ENCODE measurements at places on chromosomes 5 and 9.

DNA sequence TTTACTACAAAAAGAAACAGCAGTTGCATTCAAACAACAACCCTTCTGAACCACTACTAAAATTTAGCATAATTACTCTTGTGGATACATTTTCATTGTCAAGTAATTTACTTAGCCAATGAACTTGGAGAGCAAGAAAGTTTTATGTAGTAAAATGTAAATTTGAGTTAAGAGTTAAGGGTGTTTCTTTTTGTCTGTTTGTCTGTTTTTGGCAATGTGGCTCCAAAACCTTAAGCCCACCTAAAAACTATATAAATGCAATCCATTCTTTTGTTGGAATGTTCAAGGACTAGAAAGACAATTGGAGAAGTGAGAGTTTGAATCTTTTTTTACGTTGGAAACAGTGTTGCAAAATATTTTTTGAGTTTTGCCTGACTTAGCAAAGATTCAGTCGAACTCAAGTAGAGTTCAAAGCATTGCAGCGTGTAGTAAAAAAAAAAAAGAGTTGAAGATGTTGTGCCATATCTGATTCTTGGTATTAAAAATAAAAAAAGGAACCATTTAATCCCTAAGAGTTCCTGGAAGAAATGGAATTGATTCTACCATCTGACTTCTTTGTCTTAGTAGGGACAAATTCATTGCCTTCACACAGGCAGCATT, 867 bp downstream of the SYK start:
- no peak for DNase-seq

GRCh38 chr5:13957032-13957645, 12.7 kb upstream of the DNAH5 start:
- DNase-seq = peak; percentile 6

DNA sequence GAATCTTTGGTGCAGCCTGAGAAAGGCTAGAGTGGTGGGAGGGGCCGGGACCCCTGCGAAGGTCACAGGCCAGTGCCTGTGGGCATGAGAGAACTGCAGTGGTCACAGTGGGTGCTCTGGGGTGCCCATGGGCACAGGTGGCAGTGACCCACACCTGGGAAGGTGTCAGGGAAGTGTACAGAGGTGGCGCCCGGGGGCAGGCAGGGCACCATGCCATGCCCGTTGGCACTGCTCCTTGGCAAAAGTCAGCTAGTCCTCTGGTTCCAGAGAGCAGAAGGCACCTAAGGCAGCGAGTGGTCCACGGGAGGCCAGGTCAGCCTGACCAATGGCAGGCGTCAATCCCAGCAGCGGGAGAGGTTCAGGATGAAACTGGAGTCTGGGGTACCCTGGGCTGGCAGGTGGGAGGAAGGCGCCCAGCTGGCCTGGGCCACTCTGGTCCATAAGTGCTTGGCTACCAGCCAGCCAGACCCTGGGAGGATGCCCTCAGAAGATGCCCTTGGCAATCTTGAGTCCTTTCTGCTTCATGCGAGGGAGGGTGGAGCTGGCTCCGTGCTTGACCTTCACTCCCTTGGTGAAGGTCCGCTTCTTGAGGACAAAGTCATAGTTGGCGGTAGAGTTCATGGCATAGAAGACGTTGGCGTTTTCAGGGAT, 22.8 kb downstream of the RALGDS start:
- no peak for DNase-seq

DNA sequence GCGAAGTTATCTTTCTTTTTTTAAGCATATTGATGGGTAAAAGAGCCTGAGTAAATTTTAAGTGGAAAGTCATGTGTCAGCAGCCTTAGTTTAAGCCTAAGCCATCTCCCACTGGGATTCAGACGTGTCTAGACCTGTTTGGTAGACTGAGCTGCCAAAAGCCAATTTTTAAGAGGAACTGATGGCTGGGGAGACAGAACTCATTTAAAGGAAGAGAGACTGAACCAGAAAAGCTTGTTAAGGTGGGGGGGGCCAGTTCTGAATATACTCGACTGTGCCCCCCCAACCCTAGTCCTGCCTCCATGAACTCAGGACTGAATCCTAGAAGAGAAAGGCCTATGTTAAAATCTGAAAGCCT, 58.3 kb upstream of the PLPP1 start:
- no peak for DNase-seq

DNA sequence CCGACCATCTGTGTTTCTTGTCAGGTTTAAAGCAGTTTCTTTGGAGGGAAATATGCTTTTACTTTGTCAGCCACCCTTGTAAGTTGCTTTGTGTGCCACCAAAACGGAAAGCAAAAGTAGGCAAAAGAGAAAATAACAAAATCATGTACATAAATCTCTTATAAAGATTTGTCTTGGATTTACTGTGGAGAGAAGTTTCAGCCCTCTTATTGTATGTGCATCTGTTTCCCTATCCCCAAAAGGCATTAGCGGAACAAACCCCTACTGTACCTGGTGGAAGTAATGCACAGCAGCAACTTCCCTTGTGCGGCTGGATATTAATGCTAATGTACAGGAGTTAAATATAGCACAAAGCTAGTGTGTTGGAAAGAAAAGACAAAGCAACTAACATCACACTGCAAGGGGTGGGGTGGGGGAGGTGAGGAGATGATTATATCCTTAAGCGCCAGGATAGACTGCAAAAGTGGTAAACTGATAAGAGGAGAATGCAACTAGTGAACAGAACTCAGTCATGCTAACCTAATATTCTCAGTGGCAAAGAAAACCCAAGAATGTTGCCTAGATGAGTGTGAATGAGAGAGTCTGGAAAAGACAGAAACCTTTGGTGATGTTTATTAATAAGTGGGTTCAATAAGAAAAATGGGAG, 396.5 kb upstream of the MEF2C start:
- DNase-seq = no peak

DNA sequence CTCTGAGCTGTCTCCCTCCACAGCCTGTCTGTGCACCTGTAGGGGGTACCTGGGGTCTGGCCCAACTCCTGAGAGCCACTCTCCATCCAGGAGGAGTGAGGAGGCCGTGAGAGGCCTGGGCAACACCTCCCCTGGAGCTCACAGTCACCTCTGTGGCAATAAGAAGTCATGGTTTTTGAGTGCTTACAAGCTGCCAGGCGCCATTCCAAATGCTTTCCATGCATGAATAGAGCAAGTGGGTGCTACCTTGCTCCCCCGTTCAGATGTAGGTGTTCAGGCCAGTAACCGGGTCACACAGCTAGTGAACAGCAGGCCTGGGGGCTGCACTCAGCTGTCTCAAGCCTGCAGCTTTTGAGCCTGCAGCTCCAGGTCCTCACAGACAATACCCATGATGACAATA, 30.6 kb downstream of the CORO2A start:
- DNase-seq = no peak

- DNase-seq = no peak
These were observed 56.8 kb upstream of the KCNMB1 start for GRCh38 chr5:170445936-170446335.

DNA sequence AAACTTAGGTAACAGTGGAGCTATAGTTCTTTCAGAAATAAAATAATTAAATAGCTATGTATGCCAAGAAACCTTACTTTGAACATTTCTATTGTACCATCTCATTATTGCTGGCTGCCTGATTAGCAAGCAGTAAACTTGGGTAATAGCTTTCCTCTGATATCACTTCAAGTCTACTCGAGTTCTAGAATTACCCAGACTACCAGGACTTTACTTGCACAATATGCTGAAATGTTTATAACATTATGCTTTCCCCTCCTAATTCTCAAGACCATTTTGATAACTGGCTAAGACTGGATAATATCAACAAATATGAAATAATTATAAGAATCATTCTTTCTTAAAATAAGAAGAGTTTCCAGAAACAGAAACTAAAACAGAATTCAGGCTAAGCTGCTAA, 512.6 kb downstream of the RAB3C start:
- DNase-seq = no peak

DNA sequence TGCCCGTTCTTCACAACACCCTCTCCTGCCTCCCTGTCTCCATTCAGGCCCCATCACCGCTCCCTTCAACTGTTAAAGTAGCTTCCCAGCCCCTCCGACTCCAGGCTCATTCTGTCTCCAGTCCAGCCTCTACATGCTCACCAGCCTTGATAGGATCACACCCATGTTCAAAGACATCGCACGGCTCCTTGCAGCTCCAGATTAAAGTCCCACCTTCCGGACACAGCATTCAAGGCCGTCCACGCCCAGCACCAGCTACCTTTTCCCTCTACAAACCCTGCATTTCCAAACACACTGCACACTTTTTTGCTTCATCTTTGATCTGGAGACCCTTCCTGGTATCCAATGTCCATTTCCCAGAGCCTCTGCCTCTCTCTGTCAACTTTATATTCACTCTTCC, 6.4 kb downstream of the GABBR2 start:
- DNase-seq = no peak

GRCh38 chr9:98287384-98287783, 31.9 kb upstream of the TBC1D2 start:
- DNase-seq = no peak

GRCh38 chr9:127283917-127284497, 19.4 kb downstream of the GARNL3 start:
- no peak for DNase-seq

DNA sequence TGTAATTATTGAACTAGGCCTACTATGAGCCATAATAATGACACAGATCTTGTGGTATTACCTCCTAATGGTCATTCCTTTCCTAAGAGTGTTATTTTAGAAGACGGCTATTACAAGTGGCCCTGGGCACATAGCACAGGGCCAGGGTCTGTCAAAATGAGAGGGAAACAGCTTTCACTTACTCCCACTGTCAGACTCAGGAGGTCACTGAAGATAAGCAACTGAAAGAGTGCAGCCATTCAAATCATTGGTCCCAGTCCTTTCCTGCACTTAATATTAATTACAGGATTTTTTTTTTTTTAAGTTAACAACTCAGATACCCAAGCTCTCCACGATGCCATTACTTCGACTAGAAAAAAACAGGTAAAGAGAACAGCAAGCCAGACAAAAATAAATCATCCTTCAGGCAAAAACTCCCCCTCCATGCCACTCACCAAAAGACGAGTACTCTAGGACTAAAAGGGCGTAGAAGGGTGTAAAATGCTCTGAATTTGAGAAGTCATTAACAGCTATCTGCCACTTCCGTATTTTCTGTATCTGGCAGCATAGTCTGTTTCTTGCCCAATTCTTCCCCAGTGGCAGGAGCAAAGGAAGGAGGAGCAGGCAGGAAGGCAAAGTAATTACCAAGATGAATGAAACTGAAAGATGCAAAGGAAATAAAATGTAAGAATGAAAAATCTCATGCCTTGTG, 87.4 kb downstream of the ZNF608 start:
- no peak for DNase-seq

- no peak for DNase-seq
These were observed 19.7 kb downstream of the NAA35 start for GRCh38 chr9:85960688-85961093.

DNA sequence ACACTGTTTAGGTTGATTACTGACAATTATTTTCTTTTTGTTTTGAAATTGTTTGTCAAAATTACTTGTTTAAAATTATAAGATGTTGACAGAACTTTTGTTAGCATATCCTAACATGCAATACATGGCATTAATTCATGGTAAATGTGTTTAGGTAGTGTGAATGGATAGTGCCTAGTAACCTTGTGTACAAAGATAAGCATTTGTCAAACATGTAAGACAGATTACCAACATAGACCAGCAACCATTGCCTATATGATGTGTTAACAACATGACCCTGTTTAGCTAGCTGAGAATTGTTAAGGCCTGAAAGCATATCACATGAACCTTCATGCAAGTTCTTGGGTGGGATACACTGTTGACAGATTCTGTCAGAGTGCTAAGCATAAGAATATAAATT, 13.4 kb downstream of the MAN2A1 start:
- DNase-seq = no peak

- no peak for DNase-seq
These were observed 123.2 kb downstream of the JAKMIP2 start for GRCh38 chr5:147659166-147659929.

GRCh38 chr9:101226803-101227202, 158.0 kb downstream of the BAAT start:
- no peak for DNase-seq

- no peak for DNase-seq
These were observed 100.7 kb upstream of the ERBIN start for GRCh38 chr5:65825408-65826328.

DNA sequence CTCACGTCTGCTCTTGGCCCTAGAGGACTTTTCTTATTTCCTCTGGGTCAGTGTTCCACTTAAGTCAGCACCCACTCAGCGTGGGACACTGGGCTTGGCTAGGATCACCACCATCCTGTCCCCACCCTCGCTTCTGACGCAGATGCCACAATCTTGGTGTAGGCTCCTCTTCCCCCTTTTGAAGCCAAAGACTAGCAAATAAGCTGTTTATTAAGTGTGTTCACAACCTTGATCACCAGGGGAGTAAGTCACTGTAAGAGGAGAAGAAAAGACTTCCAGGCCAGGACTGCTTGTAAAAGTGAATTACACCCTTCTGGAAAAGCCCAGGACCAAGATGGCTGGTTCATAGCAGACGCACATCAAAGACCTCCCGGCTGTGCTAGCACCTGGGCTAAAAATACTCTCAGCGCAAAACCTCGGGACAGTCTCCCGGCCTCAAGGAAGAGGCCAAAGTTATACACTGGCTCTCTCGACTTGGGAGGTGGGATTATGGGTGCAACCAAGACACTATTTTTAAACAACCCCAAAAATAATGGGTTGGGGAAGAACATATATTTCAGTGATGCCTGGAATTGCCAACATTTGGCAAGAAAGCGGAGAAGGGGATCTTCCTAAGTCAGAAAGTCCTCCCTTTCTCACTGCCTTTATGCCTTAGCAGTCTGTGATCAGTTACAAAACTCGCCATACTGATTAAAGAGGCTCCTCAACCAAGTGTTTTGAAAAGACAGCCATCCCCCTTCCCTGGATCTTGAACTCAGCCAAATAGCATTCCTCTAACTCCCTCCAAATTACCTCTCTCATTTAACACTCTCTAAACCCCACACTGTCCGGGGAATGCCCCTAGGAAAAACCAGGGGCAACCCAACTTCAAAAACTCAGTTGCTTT, 69.4 kb downstream of the RAPGEF1 start:
- DNase-seq = no peak

GRCh38 chr9:115810166-115810565, 343.4 kb upstream of the PAPPA start:
- no peak for DNase-seq

GRCh38 chr9:20364959-20365358, 257.3 kb downstream of the MLLT3 start:
- no peak for DNase-seq

GRCh38 chr9:4622016-4622415, 40.1 kb upstream of the PLPP6 start:
- no peak for DNase-seq

Measured in stimulated activated naive CD8-positive, alpha-beta T cell treated with anti-CD3 and anti-CD28 coated beads, Interleukin-15, Interleukin-2, amounts not matched to agents 100 U/mL and 50 U/mL, for 24 hours (primary cell).